MG63 (cell line): ENCODE measurements at places on chromosomes 7 and 10. TPM values are rescaled to one million over a fixed set of nuclear protein-coding genes. Genes with fewer than 3 reads are reported as not detected.

DNA sequence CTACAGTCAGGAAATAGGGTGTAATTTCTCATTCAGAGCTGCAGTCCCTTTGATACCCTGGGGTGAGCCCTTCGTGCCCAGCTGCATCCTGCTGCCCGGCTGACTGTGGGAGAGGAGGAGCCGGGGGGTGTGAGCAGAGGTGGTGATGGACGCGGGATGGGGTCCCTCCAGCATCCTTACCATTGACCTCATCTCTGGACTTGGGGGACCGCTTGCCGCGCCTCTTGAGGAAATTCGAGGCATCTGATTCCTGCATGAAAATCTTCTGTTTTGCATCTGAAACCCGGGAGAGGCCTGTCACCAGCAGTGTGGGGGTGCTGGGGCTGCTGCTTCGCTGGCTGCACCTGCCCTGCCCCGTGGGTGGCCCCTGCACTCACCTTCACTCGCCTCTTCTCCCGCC is 816 bp downstream of the UCMA start:
- DNase-seq: no peak

DNA sequence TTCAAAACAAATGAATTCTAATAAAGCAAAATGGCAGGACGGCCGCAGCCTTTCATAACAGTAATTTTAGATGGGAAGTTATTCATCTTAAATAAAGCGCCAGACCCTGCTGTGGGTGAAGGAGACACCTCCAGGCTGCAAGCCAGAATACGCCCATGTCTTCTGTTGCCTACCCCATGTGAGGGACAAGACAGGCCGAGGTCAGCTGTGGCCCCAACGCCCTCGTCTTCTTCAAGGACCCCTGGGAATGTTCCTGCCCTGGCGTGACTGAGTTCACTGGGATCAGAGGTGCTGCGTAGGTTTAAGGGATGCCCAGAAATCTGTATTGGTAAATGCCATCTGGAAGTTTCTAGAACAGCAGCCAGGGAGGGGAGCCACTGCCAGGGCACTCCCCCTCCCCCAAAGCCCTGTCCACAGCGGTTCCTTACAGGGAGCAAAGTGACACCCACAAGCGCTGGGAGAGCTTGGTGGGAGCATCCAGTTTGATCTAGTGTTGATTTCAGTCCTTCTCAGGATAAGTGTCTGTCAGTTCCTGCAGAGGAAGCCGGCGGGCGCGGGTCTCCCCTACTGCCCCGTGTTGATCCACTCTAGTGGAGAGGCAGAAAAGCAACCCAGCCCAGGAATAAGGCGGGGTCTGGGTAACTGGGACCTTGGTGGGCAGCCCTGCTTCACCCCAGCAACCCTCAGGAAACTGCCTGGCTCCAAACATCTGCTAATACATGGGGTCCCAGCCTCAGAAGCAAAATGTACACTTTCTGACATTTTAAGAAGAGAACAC is 20.6 kb downstream of the PAPOLB start:
- no peak for DNase-seq

GRCh38 chr7:32266932-32267475 is 196.8 kb upstream of the PDE1C start:
- no peak for DNase-seq

GRCh38 chr7:37928878-37929277 is 8.4 kb downstream of the EPDR1 start:
- DNase-seq: no peak

GRCh38 chr10:125190946-125191345 is 30.6 kb upstream of the CTBP2 start:
- DNase-seq: no peak

- no peak for DNase-seq
Observed at GRCh38 chr10:111108441-111108840, 31.6 kb downstream of the ADRA2A start.

- DNase-seq: peak; percentile 22
Observed at GRCh38 chr10:26367771-26368170, 70.4 kb upstream of the APBB1IP start.

- DNase-seq: no peak
Observed at GRCh38 chr10:28177944-28178637, 124.8 kb downstream of the MPP7 start.

GRCh38 chr10:59891349-59891748 is 15.0 kb downstream of the CCDC6 start:
- no peak for DNase-seq

DNA sequence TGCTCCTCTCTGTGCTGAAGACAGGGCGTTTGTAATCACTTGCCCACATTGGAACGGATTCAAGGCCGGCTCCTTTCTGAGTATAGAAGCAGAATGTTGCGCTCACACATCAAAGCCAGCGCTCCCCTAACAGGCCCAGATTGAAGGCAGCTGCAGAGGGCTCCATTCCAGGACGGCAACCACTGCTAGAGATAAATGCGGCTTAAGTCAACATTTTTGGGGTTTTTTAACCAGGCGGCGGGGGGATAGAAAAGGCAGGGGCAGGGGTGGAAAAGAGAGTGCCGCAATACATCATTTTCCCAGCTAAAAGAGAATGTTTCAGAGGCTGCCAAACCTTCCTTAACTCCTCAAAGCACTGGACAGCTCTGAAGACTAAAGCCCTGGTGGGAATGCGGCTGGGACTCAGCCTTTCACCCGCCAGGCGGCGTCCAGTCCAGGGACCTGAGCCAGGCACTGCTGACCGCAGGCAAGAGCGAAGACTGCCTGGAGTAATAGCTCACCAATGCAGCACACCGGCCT is 189.6 kb downstream of the TNS3 start:
- peak; percentile 65 for DNase-seq

DNA sequence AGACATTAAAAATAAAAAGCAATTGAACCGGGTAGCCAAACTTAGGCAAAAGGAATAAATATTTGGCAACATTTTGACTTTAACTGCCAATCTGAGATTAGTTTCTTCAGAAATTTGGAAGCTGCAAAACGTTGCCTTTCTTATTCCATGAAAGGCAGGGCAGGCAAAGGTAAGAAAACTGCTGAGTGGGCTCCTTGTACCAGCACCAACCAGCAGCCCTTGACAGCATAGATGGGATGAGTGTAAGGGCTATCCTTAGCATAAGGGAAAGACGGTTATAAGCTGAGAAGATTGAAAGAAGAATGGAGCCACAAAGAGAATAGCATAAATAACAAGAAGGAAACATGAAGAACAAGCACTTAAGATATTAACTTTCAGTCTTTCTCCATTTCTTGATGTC is 28.6 kb downstream of the AP3M1 start:
- DNase-seq: no peak

DNA sequence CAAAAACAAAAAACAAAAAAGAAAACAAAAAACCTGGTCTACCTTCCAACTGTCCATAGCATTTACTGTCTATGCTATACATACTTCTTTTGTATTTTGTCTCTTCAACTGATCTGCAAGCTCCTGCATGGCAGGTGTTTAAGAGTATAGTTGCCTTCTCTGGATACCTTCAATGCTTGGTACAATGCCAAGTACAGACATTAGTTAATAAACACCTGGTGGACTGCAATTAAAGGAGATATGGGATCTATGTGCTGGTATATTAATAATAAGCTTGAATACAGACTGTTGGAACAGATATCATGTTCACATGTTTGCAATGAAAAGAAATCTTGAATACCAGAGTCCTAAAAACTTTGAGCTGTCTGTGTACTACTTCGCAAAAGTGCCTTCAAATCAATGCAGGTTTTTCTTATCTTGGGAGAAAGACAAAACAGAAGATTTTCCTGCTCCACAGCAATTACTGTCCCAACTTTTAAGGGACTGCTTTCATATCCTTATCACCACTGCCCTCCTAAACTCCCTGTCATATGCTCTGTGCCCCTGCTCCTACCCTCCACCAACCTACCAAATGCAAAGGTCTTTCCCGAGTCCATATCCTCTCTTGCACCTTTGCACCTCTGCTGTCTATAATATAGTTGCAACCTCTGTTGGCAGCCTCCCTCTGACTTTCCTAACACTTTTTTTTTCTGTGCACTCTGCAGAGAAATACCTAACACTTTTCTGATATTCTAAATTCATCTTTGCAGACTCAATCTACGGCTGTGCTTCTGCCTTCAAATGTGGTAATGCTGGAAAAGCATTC is 85.1 kb downstream of the DNMBP start:
- DNase-seq: no peak

GRCh38 chr10:31709028-31709427 is 219.6 kb downstream of the ARHGAP12 start:
- DNase-seq: no peak

DNA sequence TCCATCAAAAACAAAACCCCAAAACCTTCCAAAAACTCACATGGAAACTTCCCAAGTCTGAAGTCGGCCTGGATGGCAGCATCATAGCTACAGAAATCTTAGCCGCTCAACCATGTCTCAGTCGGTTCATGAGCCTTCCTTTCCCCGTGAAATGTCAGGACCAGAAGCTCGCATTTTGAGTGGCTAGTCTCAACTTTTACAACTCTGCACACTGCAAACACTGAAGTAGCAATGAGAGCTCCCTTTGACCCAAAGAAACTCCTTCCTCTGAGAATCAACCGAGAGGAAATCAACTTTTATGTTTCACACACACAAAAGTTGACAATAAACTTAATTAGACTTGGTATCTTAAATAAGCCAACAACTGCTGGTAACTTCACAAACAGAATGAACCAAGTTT is 37.6 kb upstream of the RNF32 start:
- DNase-seq: no peak

DNA sequence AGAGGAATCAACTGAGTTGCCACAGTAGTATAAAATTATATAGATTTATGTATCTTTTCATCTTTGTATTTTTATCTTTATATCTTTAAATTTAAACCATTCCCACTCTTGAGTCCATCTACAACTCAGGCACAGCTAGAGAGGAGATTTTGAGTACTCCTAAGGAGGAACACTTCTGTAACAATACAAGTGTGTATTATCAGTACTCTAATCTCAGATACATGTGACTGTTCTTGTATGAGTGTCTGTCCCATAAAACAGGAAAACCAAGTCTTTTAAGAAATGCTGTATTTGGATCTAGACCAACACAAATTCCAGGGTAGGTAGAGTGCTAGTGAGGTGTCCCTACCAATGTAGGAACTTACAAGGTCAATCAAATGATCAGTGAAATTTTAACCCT is 1428.0 kb upstream of the LRRTM3 start:
- DNase-seq: no peak

- DNase-seq: no peak
Observed at GRCh38 chr10:107340326-107340725, 175.8 kb upstream of the SORCS1 start.

GRCh38 chr10:96334616-96335526 is 23.9 kb downstream of the OPALIN start:
- DNase-seq: no peak

DNA sequence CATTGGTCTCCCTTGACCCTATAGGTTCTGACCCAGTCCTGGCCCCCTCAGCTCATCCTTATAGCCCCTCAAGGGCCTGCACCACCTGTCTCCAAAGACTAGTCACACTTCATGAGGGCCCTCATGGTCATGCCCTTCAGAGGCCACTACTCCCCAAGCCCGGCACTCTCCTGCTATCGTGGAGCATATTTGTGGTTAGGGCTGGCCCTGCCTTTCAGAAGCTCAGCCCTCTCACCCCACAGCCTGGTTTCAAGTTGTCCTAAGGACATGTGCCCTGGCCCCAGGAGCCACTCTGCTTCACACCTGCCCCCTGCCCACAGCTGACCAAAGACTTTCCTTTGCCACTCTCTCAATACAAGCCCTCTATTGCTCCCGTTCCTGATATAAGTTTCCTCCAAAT is 60.3 kb upstream of the LBX1 start:
- DNase-seq: no peak

- DNase-seq: no peak
Observed at GRCh38 chr7:77262316-77262715, 62.7 kb upstream of the FGL2 start.

DNA sequence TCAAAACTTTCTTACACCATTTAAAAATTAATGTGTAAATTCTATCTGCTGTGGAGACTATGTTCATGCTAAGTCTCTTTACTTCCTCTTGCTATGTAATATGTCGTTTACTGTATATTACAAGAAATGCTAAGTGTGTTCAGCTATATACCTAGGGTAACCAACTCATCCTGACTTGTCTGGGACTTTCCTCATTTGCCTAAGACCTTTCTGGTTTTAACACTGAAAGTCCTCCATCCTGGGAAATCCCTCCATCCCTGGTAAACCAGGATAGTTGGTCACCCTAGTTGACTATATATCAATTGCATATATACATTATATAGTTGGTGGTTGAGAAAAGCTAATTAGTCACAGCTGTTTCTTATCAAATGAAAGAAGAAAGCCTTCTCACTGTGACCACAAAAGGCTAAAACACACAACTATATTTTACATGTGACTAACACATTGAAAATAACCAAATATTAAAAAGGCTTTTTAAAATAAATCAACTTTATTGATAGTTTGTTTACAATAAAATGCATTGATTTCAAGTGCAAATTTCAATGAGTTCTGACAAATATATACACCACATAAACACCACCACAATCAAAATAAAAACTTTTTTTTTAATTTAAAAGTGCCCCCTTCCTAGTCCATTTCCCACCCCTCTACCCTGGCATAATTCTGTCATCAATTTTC is 167.7 kb upstream of the INHBA start:
- DNase-seq: no peak

GRCh38 chr7:74376256-74377036 is 77.3 kb upstream of the GTF2IRD1 start:
- DNase-seq: no peak

- DNase-seq: no peak
Observed at GRCh38 chr10:99685597-99685967, 26.3 kb downstream of the ENTPD7 start.

- DNase-seq: no peak
Observed at GRCh38 chr7:108454317-108454673, 1.9 kb downstream of the NRCAM start.

GRCh38 chr7:29989257-29989995 is at the start of gene SCRN1:
SCRN1 (minus strand) TSS chr7:29989801; CDS start chr7:29969067, 20,734 bp downstream.
- peak; percentile 61 for DNase-seq

GNAT3 gene
- not detected in 2 replicates for total RNA-seq

GHRHR gene
- not detected in 2 replicates for total RNA-seq

GSTO1 gene
- total RNA-seq: 191 and 245 TPM in 2 replicates

LRRD1 gene
- total RNA-seq: not detected in 2 replicates

FKBP6 gene
- total RNA-seq: not detected in 2 replicates

RNF32 gene
- total RNA-seq: 1.8 and 5.2 TPM in 2 replicates

HECTD2 gene
- 2.5 and 8.4 TPM in 2 replicates for total RNA-seq
